ENCODE measurements at places on chromosomes 5 and 9.

DNA sequence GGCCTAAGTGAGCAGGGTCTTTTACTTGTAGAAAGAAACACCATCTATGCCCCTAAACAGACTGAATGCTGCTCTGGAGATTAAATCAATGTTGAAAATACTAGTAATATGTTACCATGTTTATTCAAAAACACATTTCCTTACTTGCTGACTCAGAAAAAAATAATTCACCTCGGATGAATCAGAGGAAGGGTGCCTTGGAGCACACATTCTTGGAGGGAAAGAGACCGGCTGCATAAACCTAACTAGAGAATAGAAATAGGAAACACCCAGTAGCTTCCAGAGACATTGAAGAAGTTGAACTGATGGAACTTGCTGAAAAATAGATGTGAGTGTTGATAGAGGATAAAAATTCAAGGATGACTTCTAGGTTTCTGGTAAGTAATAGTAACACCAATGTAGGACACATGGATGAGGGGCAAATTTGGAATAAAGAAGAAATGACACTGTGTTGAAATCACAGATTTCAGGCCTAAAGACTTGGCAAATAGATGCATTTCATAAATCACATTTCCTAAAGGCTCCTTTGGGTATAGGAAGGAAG, 76.9 kb upstream of the MINAR2 start:
- no peak for DNase-seq

DNA sequence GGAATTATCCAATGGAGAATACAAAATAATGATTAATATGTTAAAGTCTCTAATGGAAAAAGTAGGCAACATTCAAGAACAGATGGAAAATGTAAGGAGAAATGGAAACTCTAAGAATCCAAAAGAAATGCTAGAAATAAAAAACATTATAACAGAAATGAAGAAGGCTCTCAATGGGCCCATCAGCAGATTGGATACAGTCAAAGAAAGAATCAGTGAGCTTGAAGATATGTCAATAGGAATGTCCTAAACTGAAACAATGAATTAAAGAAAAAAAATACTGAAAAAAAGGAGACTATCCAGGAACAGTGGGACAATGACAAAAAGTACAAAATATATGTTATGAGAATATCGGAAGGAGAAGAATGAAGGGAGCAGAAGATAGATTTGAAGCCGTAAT, 193.1 kb downstream of the DAB2IP start:
- DNase-seq, result no peak

- DNase-seq, result no peak
Measured at GRCh38 chr5:136198453-136198852, 5.5 kb upstream of the SMIM32 start.

GRCh38 chr9:81530310-81530810, 159.0 kb downstream of the TLE1 start:
- no peak for DNase-seq

DNA sequence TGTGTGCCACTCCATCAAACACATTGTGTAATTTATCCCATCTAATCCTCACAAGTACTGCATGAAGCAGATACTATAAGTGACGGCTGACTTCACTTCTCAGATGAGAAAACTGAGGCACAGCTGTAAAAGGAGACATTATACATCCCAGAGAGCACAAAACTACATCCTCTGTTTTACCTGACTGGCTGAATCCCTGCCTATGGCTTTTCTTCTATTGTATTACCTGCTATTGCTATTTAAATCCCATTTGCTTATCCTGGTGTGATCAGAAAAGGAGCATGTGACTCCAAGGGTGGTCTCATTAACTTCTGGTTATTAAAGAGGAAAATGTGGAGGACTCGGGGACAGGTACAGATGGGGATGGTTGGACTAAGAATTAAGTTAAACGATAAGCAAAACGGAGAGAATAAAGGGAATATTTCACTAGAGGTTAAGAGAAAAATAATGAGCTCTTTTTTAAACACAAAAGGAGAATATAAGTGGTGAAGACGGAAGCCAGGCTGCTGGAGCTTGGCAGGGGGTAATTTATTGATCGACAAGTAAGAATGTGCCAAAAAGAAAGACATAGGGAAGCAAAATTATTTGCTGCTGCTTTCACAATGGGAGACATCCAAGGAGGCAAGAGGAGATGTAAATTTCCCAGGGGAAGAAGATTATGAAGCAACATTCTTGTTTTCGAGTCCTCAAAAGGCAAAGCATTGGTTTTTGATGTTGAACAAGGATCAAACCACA, 155.7 kb upstream of the GPR151 start:
- no peak for DNase-seq

DNA sequence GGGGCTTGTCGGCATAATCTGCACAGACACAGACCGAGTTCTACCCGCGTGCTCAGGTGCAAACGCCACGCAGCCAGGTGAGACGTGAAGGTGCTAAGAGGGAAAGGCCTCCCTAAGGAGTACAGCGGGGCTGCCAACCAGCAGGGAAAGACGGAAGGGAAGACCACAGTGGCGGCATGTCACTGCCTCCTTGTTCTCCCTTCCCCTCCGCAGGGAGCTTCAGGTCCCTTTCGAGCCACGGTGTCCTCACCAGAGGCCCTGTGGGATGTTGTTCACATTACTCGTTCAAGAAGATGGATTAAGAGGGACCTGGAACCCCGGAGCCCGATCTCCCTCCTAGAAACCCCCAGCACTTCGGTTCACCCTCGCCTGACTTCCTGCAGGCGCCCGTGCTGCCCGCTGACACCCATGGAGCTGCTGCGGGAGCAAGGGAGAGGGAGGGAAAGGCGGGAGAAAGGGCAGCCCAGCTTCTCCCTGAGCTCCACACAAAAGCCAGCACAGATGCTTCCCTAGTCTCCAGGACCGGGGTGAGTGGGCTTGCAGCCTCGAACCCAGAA, 686 bp downstream of the BRD9 start:
- DNase-seq, result no peak

DNA sequence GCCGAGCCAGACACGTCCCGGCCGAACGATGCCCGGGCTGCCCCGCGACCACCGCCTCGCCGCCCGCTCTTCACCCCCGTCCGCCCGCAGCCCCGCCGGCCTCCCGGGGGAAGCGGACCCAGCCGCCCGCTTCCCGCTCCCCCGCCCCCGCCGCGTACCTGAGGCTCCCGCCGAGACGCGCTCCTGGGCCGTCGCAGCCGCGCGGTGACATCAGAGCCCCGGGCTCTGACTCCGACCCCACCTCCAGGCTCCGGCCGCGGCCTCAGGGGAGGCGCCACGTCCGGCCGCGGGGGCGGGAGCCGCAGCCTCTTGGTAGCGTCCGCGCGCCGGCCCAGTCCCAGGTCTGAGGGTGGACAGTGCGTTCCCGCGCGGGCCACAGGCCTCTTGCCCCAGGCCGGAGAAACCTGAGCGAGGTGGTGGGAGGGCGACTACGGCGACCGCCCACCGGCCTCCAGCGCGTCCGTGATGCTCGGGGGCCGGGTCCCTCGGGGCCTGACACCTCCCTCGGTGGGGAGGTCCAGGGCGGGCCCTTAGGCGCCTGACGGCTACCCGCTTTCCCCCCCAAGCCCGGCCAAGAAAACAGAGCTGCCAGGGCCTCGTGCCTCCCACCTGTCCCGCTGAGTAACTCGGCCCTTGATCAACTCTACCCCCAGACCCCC, at the start of gene SHROOM1:
SHROOM1 (minus strand) TSS at position 212 of the 659 bp plus-strand sequence. CDS start 4,507 bp downstream, outside the sequence.
- no peak for DNase-seq

GRCh38 chr5:173913686-173914321, 25.7 kb downstream of the CPEB4 start:
- no peak for DNase-seq

- DNase-seq, result no peak
Measured at GRCh38 chr5:174409070-174409469, 315.3 kb upstream of the MSX2 start.

- no peak for DNase-seq
Measured at GRCh38 chr9:105044518-105044917, 116.6 kb upstream of the ABCA1 start.

DNA sequence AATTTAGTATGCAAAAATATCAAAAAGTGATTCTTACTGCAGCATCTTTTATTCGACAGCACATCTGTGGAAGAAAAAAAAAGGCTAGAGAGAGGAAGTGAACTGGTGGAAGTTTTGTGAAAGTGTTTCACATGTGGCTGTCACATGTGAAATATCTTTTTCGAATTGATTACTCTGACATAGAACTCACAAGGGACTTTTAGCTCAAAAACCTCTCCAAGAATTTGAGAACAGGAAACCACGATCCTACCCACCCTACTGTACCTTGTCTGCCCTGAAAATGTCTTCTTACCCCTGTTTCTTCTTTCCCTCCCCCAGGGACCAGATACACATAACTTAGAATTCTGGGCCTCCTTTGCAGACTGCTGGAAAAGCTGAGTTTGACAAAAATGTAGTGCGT, 106.5 kb upstream of the PRRC1 start:
- DNase-seq, result no peak

DNA sequence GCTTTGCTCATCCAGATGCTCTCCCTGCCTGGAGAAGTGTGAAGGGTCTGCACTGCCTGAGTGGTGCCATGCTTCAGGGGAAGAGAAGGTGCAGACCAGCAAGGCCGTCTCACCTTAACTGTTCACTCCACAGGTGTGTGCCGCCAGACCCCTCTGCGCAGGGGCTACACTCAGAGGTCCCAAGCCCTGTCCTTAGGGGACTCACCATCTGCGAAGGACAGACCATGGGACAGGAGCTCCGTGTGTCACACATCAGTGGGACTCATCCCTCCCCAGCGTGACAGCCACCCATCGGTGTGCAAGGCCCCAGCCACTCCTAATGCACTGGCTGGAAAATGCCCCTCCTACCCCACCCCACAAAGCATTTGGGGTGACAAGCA, 142.9 kb downstream of the OLFM1 start:
- DNase-seq, result no peak

- no peak for DNase-seq
Measured at GRCh38 chr5:32589942-32590869, 4.8 kb downstream of the SUB1 start.

GRCh38 chr5:77633207-77633675, 5.3 kb downstream of the OTP start:
- DNase-seq, result no peak

GRCh38 chr9:94922098-94922607, 195.7 kb downstream of the AOPEP start:
- no peak for DNase-seq

- no peak for DNase-seq
Measured at GRCh38 chr9:134361843-134362414, 35.7 kb downstream of the RXRA start.

- no peak for DNase-seq
Measured at GRCh38 chr5:168663276-168664004, 84.3 kb upstream of the PANK3 start.

DNA sequence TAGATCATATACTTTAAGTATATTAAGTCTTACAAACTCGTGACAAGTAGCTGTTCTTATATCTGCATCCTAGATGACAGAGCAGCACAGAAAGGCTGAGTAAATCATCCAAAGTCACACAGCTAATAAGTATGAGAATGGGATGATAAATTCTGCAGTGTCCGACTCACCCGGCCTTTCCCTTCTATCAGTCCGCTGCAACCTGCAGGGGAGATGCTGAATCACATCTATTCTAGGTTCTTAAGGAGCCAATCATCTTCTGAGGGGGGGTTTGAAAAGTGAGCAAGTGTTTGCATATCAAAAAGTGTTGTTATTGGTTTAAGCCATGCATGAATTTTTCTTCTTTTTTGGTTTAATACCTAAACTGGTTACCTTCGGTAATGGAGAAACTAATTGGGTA, 38.9 kb downstream of the ADAMTS16 start:
- no peak for DNase-seq

GRCh38 chr5:81398741-81399140, 4.8 kb upstream of the ACOT12 start:
- no peak for DNase-seq

DNA sequence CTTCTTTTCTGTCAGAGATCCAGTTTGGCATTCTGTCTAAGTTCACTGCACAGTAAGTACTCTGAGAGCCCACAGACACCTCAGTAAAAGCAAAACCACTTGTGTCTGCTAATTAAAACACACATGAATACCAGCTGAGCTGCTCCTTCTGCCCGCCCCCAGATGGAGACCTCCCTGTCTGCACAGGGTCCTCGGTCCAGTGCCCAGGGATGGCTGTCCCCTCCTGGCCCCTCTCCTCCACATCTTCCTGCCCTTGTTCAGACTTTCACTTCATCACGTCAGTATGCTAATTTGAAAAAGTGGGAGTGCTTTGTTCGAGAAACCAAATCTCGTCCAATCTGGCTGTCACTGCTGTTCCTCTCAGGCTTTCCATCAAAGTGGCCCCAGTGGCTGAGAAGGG, 43.5 kb downstream of the LIX1 start:
- no peak for DNase-seq

DNA sequence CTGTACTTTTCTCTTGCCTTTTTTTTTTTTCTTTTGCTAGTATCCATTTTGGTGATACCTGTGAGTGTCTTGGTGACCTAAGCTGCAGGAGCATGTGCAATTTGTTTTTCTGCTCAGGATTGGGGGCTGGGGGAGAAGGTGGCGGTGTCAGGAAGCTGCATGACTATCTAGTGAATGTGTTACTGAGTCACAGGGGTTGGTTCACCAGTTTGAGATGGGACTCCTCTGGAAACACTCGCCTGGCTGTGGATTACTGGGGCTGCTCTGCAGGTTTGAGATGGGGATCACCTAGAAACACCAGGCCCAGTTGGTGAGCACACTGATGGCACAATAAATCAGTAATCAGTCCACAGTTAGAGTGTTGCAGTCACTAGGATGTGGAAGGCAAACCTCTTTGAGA, 447.9 kb downstream of the SPATA31D1 start:
- DNase-seq, result no peak

- no peak for DNase-seq
Measured at GRCh38 chr9:16412740-16413139, 457.7 kb downstream of the BNC2 start.

- no peak for DNase-seq
Measured at GRCh38 chr5:143426437-143426991, 23.0 kb upstream of the NR3C1 start.

GRCh38 chr9:136273244-136273865, 27.7 kb upstream of the QSOX2 start:
- DNase-seq, result no peak

GRCh38 chr9:130660683-130661450, 3.5 kb upstream of the PRDM12 start:
- no peak for DNase-seq

- DNase-seq, result no peak
Measured at GRCh38 chr9:125931211-125931610, 184.0 kb downstream of the PBX3 start.

DNA sequence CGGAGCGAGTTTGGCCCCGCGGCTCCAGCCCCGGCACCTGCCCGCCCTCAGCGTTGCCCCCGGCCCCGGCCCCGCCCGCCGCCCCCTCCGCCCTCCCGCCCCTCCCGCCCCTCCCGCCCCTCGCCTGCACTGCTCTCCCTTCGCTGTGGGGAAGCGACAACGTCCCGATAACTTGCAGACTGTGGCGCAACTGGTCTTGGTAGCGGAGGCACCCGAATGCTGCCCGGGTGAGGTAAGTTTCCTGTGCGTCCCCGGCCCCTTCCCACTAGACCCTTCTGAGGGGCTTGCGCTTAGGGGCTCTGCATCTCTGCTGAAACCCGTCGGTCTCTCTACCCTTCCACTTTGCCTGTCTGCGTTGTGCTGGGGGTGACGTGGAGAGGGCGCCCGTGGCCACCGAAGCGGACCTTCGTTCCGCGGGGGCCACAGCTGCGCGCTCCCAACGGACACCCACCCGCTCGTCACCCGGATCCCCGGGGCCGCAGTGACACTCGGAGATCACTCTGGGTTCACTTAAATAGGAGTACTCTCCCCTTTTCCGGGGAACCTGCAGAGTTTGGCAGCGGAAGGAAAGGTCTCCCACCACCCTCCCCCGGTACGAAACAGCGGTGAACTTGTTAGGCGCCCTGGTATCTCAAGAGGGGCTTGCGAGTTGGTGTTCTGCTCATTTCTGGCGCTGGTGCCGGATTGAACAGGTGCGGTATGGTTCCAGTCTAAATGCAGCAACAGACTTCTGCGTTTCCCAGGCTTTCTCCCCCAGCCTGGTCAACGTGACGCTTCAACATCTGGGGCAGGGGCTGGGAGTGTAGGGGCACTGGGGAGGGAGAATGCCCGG, 707 bp downstream of the PIP5K1B start:
- no peak for DNase-seq

Measured in activated CD4-positive, alpha-beta T cell treated with anti-CD3 and anti-CD28 coated beads, Interleukin-2, amount 50 U/mL, for 24 hours (primary cell).